ENCODE measurements at places on chromosomes 5 and 9.

GRCh38 chr9:17630531-17630949, 51.7 kb downstream of the SH3GL2 start:
- no peak for DNase-seq

- no peak for DNase-seq
These were observed 74.1 kb downstream of the HMHB1 start for GRCh38 chr5:143886096-143886495.

DNA sequence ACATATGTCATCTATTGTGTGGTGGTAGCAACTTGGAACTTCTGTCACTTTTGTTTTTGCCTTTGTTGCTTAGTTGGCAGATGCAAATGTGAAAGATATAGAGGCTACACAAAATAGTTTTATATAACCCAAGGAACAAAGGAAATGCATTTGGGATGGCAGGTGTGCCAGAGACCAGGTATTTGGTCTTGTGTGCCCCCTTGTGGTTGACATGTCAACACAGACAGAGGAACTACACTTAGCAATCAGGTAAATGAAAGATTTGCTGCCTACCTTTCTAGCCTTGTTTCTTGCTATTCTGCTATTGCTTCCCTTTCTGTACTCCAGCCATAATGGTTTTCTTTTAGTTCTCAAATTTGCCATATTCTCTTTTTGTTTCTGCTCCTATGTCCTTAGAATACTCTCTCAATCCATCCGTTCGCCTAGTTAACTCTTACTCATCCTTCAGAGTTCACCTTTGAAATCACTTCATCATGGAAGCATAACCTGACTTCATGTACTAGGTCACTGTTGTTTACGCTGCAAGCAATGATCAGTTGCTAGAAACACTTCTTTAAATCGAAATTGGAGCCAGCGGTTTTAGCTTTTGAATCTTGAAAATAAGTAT, 119.5 kb downstream of the TRPM3 start:
- peak; percentile 16 for DNase-seq

DNA sequence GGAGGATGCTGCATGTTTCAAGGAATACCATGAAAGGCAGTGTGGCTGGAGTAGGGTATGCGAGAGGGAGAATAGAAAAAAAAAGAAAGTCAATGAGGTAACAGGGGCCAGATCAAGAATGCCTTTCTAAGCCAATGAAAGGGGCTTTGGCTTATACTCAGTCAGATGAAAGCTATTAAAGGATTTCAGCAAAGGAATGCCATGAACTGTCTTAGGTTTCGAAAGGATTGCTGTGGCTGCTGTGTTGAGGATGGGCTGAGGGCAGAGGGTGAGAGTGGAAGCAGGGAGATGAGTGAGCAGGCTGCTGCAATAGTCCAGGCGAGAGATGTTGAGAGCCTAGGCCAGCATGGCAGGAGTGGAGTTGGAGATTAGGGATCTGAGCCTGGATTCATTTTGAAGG, 135.4 kb upstream of the CKMT2 start:
- DNase-seq, result no peak

DNA sequence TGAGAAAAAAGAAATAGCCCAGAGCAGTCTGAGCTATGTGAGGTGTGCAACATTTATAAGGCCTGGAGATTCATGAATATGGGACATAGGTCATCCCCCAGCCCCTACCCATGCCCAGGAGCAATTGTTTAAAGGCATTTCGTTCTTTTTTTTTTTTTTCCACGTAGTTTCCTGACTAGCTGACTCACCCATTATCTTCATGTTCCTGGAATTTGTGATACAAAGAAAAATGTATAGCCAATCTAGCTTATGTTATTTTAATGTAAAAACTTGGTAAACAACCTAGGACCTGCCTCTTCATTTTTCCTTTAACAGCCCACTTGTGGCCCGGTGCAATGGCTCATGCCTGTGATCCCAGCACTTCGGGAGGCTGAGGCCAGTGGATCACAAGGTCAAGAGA, 81.3 kb downstream of the OSTF1 start:
- DNase-seq, result no peak

- DNase-seq, result no peak
These were observed at the start of gene PCDHA10 for GRCh38 chr5:140855772-140856674. Gene PCDHA10 (plus strand): TSS chr5:140855897. CDS start chr5:140856049, 152 bp downstream.

GRCh38 chr5:131613423-131613822, 21.6 kb downstream of the RAPGEF6 start:
- DNase-seq, result no peak

- no peak for DNase-seq
These were observed 15.7 kb downstream of the DAB2 start for GRCh38 chr5:39409033-39409432.

- peak; percentile 43 for DNase-seq
These were observed 18.2 kb downstream of the SLC22A5 start for GRCh38 chr5:132387640-132388117.

- no peak for DNase-seq
These were observed 332.0 kb downstream of the ARHGEF28 start for GRCh38 chr5:73958037-73958436.

GRCh38 chr9:128011071-128011817, 30.5 kb upstream of the EEIG1 start:
- no peak for DNase-seq

GRCh38 chr5:73814233-73814846, 188.3 kb downstream of the ARHGEF28 start:
- no peak for DNase-seq

GRCh38 chr5:163162645-163163044, 274.8 kb upstream of the CCNG1 start:
- DNase-seq, result no peak

DNA sequence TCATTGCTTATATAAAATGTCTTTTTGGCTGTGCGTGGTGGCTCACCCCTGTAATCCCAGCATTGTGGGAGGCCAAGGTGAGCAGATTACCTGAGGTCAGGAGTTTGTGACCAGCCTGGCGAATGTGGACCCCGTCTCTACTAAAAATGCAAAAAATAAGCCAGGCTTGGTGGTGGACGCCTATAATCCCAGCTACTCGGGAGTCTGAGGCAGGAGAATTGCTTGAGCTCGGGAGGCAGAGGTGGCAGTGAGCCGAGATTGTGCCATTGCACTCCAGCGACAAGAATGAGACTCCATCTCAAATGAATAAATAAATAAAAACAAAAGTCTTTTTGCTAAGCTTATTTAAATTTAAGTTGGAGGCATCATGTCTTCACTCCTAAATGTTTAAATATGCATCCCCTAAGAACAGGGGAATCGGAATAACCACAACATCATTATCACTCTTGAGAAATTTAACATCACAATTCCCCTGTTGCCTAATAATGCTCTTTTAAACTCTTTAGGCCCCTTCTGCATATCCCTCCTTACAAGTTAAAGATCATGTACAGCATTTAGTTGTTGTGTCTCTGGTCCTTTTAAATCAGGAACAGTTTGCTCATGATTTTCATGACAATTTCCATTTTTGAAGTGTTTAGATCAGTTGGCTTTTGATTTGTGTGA, 72.8 kb downstream of the ERBIN start:
- no peak for DNase-seq

GRCh38 chr5:150411245-150411979, 1.3 kb downstream of the CD74 start:
- DNase-seq, result no peak

DNA sequence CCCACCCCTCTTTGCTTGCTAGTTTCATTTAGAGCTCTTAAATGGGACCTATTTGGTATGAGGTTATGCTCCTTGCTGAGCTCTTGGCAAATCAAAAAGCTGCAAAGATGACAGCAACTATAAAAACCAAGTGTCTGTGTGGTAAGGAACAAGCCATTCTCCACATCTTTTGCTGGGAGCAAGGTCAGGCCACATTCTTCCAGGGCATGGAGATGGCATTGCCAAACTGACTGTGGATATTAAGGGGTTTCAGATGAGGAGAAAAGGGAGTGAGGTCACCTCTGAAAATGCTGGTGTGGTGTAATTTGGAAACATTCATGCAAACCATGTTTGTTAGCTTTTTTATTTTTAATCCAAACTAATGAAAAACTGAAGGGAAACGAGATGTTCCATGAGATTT, 218.8 kb upstream of the IL12B start:
- DNase-seq, result no peak

Data from GM10248 (cell line).